ENCODE measurements at places on chromosomes 5 and 9.

- no peak for DNase-seq
Measured at GRCh38 chr5:82408033-82408432, 129.9 kb upstream of the RPS23 start.

DNA sequence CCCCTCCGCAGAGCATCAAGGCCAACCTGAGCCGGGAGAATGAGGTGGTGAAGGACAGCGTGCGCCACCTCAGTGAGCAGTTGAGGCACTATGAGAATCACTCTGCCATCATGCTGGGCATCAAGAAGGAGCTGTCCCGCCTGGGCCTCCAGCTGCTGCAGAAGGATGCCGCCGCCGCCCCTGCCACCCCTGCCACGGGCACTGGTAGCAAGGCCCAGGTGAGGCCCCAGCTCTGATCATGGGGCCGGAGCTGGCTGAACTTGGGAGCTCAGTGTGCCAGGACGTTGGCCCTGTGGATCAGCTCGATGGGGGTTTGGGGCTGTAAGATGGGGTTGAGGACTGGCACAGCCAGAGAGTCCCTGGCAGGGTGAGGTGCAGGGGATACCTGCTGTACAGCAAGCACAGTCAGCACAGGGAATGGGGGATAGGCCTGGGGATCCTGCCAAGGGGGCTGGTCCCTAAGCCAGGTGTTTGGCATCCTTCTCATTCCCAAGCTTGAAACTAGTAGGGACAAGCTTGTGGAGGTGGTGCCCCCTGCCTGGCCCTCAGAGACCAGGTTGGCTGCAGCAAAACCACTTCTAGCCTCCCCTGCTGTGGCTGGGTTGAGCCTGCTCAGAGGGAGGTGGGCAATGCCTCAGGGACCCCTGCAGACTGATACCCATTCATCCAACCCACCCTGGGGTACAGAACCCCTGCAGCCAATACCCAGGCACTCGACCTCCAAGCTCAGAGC lies 22.5 kb downstream of the OLFML2A start:
- no peak for DNase-seq

GRCh38 chr9:7154650-7155049 lies 396.9 kb downstream of the KDM4C start:
- DNase-seq, result no peak

DNA sequence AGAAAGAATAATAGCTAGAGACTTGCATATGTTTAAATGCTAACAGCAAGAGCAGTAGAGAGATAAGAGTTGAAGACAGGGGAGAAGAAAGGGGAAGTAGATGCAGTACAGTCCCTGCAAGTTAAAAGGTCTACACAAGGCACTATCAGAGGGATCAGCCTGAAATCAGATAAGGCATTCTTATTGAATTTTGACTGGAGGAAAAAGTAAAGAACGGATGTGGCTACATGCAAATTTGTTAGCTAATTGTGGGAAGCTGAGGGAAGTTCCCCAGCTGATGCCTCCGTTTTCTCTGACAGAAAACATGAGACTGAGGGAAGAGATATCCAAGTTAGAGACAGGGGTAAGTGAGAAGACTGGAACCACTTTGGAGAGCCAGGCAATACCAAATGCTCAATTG lies 12.9 kb upstream of the RHOBTB3 start:
- no peak for DNase-seq

- no peak for DNase-seq
Measured at GRCh38 chr5:133041910-133042309, 9.9 kb upstream of the HSPA4 start.

DNA sequence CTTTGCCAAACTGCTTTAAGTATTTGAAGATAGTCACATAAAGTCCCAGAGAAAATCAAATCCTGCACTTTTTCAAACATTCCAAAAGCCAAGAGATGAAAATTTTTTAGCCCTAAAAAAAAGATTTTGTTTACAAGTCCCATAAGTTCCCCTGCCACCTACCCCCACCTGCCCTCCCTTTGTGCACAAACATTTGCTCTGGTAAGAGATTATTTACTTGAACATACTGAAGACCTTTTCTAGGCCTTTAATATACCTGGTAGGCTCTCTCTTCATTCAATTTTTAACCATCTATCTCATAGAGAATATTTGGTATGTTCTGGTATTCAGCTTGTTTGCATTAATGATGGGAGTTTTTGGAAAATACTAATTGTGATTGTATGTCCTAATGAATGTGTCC lies 50.3 kb downstream of the MEGF9 start:
- no peak for DNase-seq

DNA sequence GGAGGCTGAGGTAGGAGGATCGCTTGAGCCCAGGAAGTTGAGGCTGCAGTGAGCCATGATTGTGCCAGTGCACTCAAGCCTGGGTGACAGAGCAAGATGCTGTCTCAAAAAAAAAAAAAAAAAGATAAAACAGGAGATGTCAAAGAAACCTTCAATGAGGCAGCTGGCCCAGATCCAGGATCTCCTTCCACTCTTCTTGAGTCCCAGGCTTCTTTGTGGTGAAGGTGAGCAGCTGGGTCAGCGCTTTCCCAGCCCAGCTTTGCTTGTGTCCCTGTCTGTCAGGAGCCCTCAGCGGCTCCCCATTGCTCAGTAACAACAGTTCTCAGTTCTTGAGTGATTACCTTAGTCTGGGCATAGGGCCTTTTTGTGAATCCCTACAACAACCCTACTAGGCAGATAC lies 69.4 kb upstream of the PSD2 start:
- DNase-seq, result no peak

DNA sequence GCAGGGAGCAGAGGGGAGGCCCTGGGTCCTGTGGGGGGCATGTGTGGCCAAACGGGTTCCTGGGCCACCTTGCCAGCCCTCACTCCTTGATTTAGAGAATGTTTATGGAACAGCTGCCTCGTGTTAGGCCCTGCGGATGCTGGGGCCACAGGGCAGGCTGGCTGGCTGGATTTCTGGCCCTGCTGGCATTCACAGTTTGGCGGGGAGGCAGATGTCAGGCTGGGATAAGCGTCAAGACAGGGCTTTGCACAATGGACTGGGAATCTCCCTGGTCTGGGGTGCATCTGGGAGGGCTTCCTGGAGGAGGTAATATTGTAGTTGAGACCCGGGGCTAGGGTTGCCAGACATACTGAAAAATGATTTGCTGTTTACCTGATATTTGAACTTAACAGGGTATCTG lies 13.8 kb downstream of the NCS1 start:
- DNase-seq, result no peak

DNA sequence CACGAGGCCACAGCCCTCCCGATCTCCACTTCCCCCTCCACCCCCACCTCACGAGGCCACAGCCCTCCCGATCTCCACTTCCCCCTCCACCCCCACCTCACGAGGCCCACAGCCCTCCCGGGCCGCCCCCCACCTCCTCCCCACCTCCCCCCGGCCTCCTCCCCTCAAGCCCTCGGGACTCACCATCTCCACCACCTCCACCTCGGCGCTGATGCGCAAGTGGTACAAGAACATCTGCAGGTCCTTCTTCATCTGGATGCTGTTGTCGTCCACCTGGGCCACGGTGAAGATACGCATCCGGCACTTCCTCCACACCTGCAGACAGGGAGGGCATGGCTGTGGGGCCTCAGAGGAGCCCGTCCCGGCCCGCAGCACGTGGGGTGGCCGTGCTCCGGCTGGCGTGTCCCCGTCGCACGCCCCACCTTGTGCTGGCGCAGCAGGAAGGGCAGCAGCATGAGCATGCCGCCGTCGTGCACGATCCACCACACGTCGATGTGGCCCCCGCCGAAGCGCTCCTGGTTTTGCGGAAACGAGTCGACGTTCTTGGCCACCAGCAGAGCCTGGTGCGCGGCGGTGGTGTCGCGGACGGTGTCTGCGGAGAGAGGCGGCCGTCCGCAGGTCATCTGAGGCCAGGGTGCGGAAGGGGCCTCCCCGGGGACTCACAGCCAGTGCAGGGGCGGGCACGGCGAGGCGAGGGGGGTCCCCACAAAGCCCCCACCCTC lies 48.0 kb downstream of the SLC12A7 start:
- DNase-seq, result peak; percentile 44

GRCh38 chr9:38388283-38389223 lies 3.9 kb upstream of the ALDH1B1 start:
- no peak for DNase-seq

DNA sequence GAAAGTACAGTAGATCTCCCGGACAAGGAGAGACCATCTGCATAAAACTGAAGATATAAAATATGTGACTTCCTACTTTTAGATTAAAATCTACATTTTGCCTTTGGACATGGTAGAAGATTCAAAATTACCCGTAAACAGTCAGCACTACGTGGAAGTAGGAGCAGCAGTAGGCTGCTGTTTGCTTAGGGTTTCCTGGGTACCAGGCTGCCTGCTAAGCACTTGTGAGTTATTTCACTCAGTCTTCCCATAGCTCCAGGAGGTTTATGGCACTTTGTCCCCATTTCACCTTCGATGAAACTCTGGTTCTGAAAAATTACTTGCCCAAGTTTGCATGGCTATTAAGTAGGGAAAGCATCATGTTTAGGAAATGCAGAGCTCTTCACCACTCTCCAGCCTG lies 92.6 kb downstream of the STK32A start:
- DNase-seq, result no peak

GRCh38 chr5:80117446-80117845 lies 82.3 kb downstream of the THBS4 start:
- DNase-seq, result no peak

DNA sequence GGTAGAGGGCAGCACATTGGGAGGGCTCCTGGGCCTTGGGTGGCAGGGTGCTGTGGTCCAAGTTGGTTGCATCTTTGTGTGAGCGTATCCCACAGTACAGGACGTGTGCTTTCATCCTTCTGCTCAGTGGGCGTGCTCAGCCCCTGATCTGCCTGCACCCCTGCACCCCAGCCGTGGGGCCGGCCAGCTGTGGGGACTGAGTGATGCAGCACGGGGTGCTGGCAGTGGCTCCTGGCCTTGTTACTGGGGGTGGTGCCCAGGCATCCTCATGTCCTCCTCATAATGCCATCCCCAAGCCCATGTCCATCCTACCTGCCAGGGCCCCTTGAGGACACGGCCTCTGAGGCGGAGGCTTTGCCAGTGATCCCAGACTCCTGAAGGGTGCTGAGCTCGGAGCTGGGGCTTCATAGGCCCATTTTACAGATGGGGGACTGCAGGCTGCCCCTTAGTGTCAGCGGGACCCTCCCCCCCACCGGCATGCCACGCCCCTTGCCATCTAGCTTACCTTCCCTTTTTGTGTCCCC lies 100.7 kb downstream of the PHF2 start:
- DNase-seq, result no peak

DNA sequence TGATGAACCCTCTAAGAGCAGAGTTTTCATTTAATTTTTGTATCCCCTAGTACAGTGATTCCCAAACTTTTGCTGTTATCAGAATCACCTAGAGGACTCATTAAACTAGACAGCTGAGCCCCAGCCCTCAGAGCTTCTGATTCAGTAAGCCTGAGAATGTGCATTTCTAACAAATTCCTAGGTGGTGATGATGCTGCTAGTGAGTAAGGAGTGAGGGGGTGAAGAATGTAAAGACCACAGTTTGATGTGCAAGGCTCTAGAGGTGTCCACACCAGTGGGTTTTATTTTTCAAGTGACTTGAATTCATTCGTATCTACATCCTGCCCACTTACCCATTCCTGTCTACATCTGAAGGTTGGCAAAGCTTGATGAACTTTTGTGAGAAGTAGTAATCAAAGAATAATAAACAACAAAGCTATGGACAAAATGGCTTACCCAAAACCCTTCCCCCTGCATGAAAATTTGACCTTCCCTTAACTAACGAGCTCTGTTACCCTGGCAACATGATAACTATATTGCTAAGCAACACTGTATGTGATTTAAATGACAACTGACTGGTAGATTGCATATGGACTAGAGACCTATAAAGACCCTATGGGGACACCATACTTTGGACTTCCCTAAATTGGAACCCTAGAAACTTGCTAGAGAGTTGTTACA lies 35.2 kb downstream of the DTWD2 start:
- no peak for DNase-seq

DNA sequence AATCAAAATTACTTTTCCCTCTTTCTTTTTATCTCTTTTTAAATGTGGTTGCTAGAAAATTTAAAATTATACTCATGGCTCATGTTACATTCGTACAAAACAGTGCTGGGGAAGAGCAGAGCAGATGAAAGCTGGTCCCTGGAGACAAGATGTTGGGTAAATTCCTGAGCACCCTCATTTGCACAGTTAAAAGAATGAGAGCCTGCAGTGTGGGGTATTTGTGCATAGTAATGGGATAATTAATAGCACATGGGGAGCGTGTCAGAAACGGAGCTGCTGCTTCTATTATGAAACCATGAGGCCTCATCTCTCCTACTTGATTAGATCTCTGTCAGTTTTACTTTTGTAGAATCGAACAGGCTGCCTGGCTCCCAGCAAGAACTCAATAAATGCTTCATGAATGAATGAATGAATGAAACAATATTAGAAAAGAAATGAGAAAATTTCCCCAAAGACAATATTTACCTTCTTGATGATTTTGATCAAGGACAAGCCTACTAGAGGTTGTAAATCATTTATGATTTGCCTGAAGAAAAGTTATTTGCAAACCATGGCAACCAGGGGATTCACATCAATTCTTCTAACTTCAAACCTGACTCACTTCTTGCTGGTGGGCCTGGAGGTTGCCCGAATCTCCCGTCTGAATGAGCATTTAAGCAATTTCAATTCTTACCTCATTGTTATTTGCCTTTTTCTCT lies 177.2 kb upstream of the TUT7 start:
- no peak for DNase-seq

- no peak for DNase-seq
Measured at GRCh38 chr5:119878712-119879111, 249.4 kb downstream of the FAM170A start.

- DNase-seq, result no peak
Measured at GRCh38 chr5:74250304-74251102, 390.0 kb downstream of the ENC1 start.

DNA sequence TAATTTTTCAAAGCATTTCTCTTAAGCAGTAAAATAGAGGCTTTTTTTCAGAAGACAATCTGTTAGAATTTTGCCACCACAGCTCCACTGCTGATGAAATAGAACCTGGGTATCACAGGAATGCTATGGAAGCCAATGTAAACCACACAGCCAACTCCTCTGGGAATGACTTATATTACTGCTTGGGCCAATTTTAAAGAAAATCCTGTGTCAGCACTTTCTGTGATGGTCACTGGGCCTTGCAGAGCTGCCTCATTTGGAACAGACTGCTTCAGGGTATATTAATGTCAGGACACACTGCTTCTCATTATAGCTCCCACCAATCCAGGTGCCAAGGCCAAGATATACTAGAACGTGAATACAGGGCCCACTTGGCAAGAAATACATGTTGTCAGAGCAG lies 144.1 kb upstream of the ACTBL2 start:
- no peak for DNase-seq

DNA sequence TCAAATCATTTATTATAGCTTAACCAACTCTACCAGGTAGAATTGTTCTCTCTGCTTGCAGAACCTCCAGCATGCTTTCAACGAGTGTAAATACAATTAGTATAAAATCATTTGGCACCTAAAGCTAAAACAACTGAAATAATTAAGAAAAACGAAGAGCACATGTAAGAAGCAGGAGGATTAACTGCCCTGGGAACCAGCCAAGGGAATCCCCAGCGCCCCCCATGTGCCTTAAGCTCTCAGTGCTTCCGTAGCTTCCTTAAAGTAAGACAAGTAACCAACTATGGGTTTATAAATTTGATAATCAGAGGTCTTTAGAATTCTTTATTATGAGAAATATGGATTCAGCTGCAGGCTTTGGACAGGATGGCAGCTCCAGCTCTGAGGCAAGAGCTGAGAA lies 402.4 kb downstream of the RAB3C start:
- DNase-seq, result no peak

Measured in psoas muscle (tissue), 8 donors.